ENCODE measurements at places on chromosomes 5 and 9. TPM values are rescaled to one million over a fixed set of nuclear protein-coding genes. Genes with fewer than 3 reads are reported as not detected.

GALNT12 gene
- total RNA-seq, result 16.5 TPM

CDH9 gene
- not detected for total RNA-seq

TAS2R1 gene
- not detected for total RNA-seq

SNX18 gene
- total RNA-seq, result 405 TPM

TXNDC15 gene
- total RNA-seq, result 130 TPM

FNIP1 gene
- total RNA-seq, result 88.3 TPM

PTGS1 gene
- total RNA-seq, result 67.8 TPM

MYOZ3 gene
- 1.5 TPM for total RNA-seq

CCNI2 gene
- total RNA-seq, result not detected

BAAT gene
- not detected for total RNA-seq

CCDC180 gene
- 5.5 TPM for total RNA-seq

All from smooth muscle cell of trachea (primary cell).